Naive thymus-derived CD8-positive, alpha-beta T cell (primary cell): ENCODE measurements at places on chromosomes 11 and 22.

DNA sequence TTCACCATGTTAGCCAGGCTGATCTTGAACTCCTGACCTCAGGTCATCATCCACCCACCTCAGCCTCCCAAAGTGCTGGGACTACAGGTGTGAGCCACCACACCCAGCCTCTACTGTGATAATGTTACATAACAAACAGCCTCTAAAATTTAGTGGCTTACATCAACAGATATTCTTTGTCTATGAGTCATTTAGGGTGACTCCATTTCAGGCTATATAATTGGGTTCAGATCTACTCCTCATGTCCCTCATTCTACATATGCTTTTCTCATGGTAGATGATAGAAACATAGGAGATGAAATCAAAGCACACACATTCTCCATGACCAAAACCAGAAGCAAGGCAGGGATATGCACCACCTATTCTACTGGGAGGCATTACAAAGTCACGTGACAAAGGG is 72.7 kb downstream of the SIK2 start:
- DNase-seq: no peak

- DNase-seq: no peak
These were observed 6.8 kb downstream of the BET1L start for GRCh38 chr11:200224-201003.

DNA sequence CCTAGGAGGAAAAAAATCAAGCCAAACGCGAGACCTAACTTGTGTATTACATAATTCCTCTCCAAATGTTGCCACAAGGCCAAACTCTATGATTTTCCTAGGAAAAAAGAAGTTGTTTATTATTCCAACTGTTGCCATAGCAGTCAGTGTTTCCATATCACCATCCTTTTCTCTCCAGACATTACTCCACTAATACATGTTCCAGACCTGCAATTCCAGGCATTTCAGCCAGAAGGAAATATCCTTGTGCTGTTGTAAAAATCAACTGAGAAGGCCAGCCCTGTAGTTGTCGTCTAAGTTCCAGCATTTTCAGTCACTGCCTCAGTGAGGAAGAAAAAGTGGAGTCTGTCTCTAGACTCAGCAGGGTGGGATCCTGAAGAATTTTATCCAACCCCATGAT is 33.1 kb upstream of the PAMR1 start:
- no peak for DNase-seq

GRCh38 chr11:61838921-61839320 is 10.8 kb downstream of the FADS2 start:
- no peak for DNase-seq

GRCh38 chr22:49139492-49140151 is 688.1 kb downstream of the BRD1 start:
- DNase-seq: no peak
